ENCODE measurements at places on chromosomes 2 and 18.
A peak's percentile ranks its signal among the peaks of the same experiment; 100 is the strongest.

DNA sequence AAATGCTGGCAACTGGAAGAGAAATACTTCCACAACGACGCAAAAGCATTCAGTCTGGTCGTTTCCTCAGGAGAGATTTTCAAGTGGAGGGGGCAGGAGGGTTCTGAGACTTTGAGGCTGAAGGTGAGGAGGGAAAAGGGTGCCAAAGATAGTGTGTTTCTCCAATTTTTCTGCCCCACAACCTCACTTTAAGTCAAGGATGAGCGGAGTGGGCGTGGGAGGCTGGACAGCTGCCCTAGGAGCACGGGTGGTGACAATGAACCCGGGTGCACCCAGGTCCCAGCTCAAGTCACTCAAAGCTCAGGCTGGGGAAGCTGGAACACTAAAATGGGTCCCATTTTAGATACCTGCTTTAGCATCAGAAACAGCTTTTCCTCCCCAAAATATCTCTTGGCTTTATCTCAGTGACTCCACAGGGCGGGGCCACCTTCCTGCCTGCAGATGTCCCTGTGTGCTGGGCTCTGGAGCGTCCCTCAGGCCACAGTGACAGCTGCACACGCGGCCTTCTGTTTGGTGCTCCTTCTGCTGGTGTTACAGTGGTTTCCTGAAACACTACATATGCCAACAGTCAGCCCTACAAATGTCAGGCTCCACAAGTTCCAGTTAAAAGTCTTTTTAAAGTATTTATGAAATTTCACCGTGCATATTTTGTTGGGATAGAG lies 1.4 kb upstream of the MBP start:
- peak; percentile 43 for DNase-seq

GRCh38 chr2:207504513-207505170 lies 25.1 kb upstream of the CREB1 start:
- DNase-seq: no peak

DNA sequence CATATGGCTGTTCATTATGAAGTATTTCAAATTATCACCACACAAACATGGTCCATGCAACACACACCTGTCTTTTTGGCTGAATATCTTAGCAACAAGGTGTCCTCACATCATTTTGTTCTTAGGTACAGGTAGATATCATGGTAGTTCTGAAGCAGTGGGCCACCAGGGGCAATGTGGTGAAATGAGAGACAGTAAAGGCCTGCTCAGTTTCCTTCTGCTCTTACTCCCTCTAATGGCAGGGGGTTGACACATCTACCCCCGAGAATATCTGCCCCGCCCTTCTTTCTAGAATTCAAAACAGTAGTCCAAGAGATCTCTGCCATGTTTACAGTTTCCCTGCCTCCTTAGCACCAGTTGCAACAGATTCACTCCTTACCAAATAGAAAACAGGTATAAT lies 147.0 kb upstream of the KLHL14 start:
- DNase-seq: peak; percentile 17

GRCh38 chr2:160343404-160343803 lies 143.3 kb upstream of the ITGB6 start:
- no peak for DNase-seq

- DNase-seq: no peak
Measured at GRCh38 chr2:28300485-28301341, 91.9 kb upstream of the FOSL2 start.

- no peak for DNase-seq
Measured at GRCh38 chr2:146982393-146982846, 862.4 kb upstream of the ACVR2A start.

Measured in SK-N-SH (cell line).